NCI-H1417 treated with DMSO at 0.1 percent for 48 hours (cell line): ENCODE measurements at places on chromosomes 6 and 20.

GRCh38 chr6:170281331-170282292 is 9.3 kb downstream of the DLL1 start:
- no peak for DNase-seq

- no peak for DNase-seq
Observed at GRCh38 chr6:163490826-163491577, 76.5 kb downstream of the QKI start.

GRCh38 chr6:7196019-7196402 is 88.2 kb downstream of the RREB1 start:
- DNase-seq, result no peak

- no peak for DNase-seq
Observed at GRCh38 chr6:10725044-10725443, 2.2 kb downstream of the TMEM14C start.

GRCh38 chr6:119845161-119845560 is 495.6 kb upstream of the MAN1A1 start:
- DNase-seq, result no peak

- DNase-seq, result no peak
Observed at GRCh38 chr20:32656827-32657226, 16.9 kb downstream of the C20orf203 start.

DNA sequence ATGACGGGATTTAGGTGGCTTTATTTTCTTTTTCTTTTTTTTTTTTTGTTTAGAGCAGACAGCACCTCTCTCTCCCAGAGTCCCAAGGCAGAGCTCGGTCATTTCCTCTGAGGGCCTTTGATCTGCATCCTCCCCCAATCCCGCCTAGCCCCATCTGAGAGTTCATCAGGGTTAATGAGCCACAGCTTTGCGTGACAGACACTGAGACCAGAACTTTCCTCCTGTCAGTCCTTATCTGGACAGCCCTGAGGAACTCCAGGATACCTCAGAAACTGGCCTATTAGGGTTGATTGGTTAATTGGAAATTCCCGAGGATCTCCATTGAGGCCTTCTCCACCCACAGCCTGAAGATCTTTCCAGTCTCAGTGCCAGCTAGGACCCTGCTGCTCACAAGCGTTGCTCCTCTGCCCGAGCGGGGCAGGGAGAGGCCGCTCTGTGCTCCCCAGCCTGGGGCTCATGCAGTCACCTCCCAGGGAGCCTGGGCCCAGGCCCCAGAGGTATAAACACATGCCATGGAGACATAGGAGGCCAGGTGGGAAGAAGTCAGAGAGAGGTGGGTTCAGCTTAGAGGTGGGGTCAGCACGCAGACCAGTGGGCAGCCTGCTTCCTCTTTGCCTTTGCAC is 1.4 kb upstream of the LRRN4 start:
- no peak for DNase-seq

GRCh38 chr6:21188505-21189223 is 404.9 kb upstream of the SOX4 start:
- peak; percentile 39 for DNase-seq

DNA sequence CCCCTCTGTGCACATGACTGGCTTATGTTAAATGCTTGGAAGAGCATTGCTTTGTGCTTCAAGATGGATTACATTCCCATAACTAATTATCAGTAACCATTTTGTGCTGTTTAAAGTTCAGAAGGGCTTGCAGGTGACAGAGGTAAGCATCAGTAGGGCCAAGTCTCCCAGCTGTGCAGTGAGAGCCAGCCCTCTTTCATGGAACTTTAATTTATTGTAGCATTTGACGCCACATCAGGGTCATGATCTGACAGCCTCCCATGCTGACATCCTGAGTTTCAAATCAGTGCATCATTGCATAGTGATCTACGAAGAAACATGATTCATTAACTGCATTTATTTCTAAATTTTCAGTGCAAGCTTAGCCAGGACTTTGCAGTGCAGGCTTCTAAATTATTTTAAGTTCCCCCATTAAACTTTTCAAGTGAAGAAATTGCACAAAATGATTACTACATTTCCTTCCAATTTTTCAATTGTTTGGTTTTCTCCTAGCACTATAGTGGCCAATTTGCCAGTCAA is 380.9 kb downstream of the UTRN start:
- DNase-seq, result no peak

DNA sequence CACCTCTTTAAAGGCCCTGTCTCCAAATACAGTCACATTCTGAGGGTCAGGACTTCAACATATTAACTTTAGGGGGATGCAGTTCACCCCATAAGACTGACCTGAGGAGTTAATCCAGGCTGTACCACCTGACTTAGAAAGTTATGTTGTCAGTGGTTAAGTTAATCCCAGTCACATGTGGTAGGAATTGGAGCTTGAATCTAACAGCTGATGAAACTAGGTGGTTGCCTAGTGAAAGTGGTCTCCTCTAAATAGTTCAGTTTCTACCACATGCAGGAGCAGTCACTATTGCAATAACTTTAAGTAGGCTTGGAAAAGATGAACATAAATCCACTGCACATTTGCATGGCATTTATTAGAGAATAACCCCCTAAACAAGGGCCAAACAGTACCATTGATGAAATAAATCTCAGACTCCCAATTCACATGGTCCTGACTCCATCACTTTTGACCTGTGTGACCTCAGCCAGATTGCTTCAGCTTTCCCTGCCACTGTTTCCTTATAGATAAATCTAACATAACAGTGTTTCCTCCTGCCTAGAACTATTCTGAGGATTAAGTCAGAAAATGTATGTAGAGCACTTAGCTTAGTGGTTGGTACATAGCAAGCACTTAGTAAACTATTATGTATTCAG is 20.1 kb downstream of the SAMD5 start:
- DNase-seq, result no peak

DNA sequence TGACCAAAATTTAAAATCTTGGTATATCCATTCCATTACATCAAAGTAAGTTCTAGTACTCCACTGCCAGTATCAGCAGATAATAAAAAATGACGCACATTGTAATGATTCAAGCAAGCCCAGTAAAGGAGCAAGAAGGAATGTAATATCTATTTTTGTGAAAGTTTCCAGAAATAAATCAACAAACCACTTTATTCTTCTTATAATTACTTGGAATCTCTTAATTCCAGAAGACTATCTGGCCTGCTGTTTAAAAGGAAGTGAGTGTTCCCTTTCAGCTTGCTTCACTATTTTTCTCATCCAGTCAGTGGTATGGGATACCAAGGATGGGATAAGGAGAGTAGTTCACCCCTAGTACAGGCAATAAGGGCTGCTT is 42.2 kb upstream of the DSE start:
- no peak for DNase-seq

- DNase-seq, result no peak
Observed at GRCh38 chr6:143620447-143620846, 57.3 kb upstream of the PHACTR2 start.

DNA sequence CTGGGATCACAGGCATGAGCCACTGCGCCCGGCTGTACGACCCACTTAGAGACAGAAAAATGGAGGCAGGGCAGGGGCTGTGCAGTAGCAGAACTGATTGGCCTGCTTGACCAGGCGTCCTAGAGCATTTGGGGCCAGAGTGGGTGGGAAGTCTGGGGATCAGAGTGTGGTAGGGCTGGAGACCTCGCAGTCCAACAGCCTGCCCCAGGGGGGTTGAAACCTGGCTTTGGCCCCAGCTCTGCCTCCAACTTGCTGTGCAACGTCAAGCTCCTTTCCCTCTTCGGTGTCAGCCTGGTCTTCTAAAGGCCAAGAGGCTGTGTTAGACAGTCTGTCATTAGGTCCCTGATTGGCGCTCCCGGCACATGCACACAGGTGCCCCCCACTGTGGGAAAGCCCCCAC is 15.3 kb upstream of the SPDEF start:
- DNase-seq, result no peak

- no peak for DNase-seq
Observed at GRCh38 chr20:62537649-62538292, 62.0 kb upstream of the GATA5 start.

- no peak for DNase-seq
Observed at GRCh38 chr6:119444642-119445557, 95.3 kb upstream of the MAN1A1 start.

DNA sequence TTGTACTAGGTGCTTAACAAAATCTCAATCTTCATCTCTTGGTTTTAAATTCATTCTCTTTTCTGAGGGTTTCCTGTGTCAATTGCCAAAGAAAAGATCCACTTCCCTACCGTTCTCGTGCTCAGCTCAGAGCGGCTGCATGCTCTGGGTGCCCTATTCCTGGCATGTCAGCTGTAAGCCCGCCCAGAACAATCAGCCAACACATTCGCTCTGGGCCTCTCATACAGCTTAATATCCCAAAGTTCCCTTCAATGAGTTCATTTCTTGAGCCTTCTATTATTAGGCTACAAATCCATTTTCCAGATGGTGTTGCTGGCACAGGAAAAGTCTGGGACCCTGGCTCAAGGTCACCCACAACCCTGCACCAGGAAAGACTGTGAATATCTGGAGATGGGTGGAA is 24.3 kb upstream of the LRFN2 start:
- no peak for DNase-seq

DNA sequence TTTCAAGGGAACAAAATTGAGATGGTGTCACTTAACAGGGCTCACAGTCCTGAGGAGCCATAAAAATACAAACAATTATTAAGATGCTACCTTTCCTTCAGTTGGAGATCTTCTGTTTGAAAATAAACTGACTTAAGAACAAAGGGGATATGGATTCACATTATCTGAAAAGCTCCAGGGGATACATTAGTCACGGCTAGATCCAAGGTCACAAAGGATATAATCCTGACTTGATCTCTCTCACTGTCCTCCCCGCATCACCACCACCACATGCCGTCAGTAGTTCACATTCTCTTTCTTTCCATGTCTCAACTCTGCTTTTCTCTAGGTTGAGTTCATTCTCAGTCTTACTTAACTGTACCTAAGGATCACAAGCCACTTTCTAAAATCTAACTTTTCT is 530.4 kb upstream of the MARCKS start:
- DNase-seq, result no peak
